ENCODE measurements at places on chromosomes 2 and 18. TPM values are rescaled to one million over a fixed set of nuclear protein-coding genes. Genes with fewer than 3 reads are reported as not detected.

Gene OTOS
- total RNA-seq, result not detected

Gene EML6
- 21.1 TPM for total RNA-seq

Gene CRYBA2
- not detected for total RNA-seq

Gene REG1A
- not detected for total RNA-seq

Gene NR4A2
- 2.3 TPM for total RNA-seq

Gene UGT1A6
- 3.4 TPM for total RNA-seq

Gene C2orf92
- total RNA-seq, result 8.4 TPM

Gene FAM124B
- 6.4 TPM for total RNA-seq

Gene KRCC1
- 11.2 TPM for total RNA-seq
